Activated CD4-positive, alpha-beta T cell treated with anti-CD3 and anti-CD28 coated beads for 36 hours (primary cell): ENCODE measurements at places on chromosomes 6 and 20. TPM values are rescaled to one million over a fixed set of nuclear protein-coding genes. Genes with fewer than 3 reads are reported as not detected.

DNA sequence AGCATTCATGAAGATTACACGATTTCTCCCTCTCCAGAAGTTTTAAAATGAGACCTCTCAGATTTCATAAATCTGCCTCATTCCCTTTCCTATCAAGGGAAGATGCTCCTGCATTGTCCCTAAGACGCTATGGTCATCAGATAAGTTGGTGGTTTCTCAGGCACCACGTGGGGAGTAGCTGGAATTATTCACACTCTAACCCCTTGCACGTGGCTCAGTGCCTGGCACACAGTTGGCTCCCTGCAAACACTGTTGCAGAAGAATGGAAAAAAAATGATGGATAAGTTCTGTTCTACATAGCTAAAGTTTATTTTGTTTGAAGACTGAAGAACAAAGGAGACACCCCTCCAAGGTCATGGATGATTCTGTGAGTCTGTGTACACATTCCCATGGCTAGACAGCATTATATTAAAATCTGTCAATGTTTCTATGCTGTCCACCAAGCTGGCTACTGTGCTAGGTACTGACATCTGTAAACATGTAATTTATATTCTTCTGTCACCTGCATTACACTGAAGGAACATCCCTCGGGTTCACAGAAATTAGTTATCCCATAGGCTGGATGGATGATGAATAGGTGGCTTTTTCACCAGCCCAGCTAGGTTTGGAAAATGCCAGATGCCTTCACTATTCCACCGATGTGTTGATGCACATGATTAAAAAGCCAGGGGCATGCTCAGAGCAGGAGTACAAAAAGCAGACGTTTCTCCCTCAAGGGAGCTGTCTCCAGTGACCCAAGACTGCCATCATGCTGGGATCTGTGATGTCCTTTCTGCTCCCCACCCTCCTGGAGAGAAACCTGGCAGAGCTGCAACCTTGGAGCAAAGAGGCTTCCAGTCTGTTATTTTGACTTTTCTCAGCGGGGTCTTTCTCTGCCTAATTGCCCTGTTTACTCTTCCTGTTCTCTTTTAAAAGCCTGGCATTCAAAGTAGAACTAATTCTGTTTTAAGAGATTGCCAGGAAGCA lies 610.5 kb downstream of the UTRN start:
- no peak for DNase-seq

- no peak for DNase-seq
Observed at GRCh38 chr20:43942201-43942590, 27.5 kb downstream of the TOX2 start.

DNA sequence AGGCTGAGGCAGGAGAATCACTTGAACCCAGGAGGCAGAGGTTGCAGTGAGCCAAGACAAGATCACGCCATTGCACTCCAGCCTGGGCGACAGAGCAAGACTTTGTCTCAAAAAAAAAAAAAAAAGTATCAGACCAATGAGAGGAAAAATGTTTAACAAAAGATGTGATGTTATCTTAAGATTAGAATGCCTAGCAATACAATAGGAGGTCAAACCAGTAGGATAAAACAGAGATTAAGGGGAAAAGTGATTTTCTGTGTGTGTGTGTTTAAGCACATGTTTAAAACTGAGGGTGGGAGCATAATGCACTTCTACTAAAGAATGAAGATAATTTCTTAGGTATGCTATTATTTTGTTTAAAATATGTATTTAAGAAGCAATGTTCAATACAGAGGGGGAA lies 17.9 kb downstream of the COL19A1 start:
- DNase-seq, result no peak

DACT2 gene
- 0.39 TPM for total RNA-seq

MLIP gene
- total RNA-seq, result not detected
